ENCODE measurements at places on chromosomes 13 and 19.

GRCh38 chr13:21517576-21517975 is 58.5 kb upstream of the ZDHHC20 start:
- no peak for DNase-seq

DNA sequence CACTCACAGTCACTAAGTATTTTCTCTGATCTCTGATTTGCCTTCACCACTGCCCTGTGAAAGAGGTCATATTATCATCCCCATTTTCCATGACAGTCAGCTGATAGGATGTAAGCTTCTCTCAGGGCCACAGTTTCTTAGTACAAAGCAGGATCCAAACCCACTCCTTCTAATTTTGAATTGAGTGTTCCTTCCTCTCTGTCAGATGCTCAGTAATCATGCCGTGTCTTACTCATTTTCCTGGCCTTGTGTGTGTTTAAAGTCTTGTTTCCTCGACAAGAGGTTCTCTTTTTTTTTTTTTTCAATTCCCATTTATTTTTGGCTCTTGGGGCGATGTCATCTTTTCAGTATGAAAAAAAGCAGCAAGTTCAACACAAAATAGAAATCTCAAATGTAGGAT is 72.3 kb downstream of the NAA16 start:
- no peak for DNase-seq

GRCh38 chr13:20582026-20582425 is 15.1 kb downstream of the IFT88 start:
- DNase-seq: no peak

DNA sequence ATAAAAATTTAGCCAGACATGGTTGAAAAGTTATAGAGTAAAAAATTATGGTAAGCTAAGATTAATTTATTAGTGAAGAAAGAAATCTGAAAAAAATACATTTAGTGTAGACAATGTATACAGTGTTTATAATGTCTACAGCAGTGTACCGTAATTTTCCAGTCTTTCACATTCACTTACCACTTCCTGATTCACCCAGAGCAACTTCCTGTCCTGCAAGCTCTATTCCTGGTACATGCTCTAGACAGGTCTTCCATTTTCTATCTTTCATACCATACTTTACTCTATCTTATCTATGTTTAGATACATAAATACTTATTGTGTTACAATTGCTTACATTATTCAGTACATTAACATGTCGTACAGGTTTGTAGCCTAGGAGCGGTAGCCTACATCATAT is 1387.8 kb upstream of the ATXN8OS start:
- DNase-seq: no peak

GRCh38 chr13:27775943-27776342 is 16.3 kb upstream of the GSX1 start:
- no peak for DNase-seq

DNA sequence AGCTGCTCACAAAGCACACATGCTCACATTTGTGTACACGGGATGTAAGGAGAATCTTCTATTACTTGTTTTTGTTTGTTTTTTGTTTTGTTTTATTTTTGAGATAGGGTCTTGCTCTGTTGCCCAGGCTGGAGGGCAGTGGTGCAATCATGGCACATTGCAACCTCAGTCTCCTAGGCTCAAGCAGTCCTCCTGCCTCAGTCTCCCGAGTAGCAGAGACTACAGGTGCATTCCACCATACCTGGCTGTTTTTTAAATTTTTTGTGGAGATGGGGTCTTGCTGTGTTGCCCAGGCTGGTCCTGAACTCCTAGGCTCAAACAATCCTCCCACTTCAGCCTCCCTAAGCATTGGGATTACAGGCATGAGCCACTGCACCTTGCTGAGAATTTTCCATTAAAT is 41.8 kb downstream of the KCNC3 start:
- no peak for DNase-seq

GRCh38 chr19:13092606-13093235 is 9.9 kb downstream of the LYL1 start:
- no peak for DNase-seq

DNA sequence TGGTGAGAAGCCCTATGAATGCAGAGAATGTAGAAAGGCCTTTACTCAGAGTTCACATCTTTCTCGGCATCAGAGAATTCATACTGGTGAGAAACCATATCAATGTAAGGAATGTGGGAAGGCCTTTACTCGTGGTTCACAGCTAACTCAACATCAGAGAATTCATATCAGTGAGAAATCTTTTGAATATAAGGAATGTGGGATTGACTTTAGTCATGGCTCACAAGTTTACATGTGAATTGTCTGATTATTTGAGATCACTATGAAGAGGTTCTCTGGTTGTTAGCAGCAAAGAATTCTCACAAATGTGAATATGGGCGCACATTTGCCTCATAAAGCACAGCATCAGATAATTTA is 43.7 kb downstream of the ZNF585A start:
- DNase-seq: no peak

All from occipital lobe (tissue), 3 donors.